ENCODE measurements at places on chromosomes 6 and 20. TPM values are rescaled to one million over a fixed set of nuclear protein-coding genes. Genes with fewer than 3 reads are reported as not detected.

CGA gene
- total RNA-seq: 0.96 TPM

MOCS1 gene
- 9.2 TPM for total RNA-seq

PI3 gene
- total RNA-seq: not detected

- peaks cover 28% of the 10 kb centered on the region for H3K4me1 ChIP-seq
- no peak overlapping the region for H3K4me3 ChIP-seq
- peak overlapping the region; percentile 55 for H3K27ac ChIP-seq
- DNase-seq: peak; percentile 60
- H3K36me3 ChIP-seq: peaks cover 5% of the 10 kb centered on the region
Measured at GRCh38 chr20:3563548-3564177, 92.8 kb downstream of the ATRN start.

DNA sequence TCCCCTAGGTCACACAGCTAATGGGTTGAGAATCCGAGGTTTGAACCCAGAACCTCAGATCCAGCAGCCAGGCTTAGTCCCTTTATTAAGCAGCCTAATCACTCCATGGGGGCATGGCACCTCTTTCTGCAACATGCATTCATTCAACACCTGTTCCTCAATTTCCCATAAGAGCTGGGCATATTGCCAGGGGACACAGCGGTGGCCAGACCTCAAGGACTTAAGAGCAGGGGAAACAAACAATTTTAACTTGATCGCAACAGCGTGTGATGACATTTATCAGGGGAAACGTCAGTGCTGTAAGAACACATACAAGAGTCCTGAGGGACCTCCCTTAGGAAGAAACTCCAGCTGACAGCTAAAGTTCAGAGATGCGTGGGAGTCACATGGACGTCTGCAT, 267.4 kb upstream of the CDH4 start:
- H3K27me3 ChIP-seq: peaks cover 3% of the 10 kb centered on the region
- H3K27ac ChIP-seq: no peak overlapping the region
- no peak for DNase-seq
- no peaks in the 10 kb centered on the region for H3K36me3 ChIP-seq
- H3K4me3 ChIP-seq: no peak overlapping the region

DNA sequence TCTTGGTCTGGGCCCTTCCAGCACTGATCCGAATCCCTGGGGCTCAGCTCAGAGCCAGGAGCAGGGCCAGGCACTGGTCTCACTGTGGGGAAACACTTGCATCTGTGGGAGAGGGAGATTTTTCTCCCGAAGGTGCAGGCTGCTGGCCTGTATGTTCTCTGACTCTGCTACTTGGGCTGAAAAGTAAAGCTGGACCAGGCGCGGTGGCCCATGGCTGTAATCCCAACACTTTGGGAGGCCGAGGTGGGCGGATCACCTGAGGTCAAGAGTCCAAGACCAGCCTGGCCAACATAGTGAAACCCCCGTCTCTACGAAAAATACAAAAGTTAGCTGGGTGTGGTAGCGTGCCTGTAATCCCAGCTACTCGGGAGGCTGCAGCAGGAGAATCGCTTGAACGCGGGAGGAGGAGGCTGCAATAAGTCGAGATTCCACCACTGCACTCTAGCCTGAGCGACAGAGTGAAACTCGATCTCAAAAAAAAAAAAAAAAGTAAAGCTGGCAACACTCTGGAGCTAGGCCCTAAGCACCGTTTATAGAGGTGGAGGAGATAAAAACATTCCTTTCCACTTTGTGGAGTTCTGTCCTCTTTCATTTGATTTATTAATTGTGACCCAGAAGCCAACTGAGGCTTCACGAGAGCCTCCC, 41.7 kb downstream of the JPH2 start:
- no peak overlapping the region for H3K4me3 ChIP-seq
- H3K27ac ChIP-seq: no peak overlapping the region
- DNase-seq: no peak
- peaks cover 3% of the 10 kb centered on the region for H3K27me3 ChIP-seq

DNA sequence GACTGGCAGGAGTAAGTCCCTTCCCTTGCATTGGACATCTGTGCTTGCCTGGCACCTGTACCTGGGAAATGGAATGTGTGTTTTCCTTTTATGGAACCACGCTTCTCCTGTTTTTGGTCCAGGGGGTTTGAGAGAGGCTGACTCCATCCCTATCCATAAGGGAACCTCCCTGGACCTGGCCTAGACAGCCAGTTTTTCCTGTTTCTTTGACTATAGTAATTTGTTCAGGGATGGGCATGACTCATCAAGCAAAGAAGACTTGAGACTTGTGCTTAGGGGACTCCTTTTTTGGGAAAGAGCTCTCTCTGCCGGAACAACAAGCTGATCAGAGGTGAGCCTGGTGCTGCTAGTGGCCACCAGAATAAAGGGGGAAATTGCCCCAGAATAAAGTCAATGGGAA, 393.8 kb downstream of the CDH26 start:
- no peak overlapping the region for H3K4me3 ChIP-seq
- no peak overlapping the region for H3K27ac ChIP-seq
- no peaks in the 10 kb centered on the region for H3K4me1 ChIP-seq
- H3K36me3 ChIP-seq: no peaks in the 10 kb centered on the region

DNA sequence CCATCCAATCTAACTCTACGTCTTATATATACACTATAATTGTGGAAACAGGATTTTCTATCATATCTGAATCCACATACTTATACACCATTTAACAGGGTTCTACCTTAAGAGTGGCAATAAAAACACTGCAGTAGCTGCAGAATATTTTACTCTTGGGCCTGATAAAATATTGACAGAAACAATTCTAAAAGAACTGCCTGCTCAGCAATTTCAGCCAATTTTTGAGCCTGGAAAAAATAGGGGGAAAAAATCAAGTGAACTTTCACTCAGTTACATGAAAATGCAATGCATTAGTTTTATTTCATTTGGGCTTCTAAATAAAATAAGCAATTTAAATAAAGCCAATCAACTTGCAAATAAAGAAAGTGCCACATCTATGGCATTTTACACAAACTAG, 246.5 kb upstream of the RUNX2 start:
- H3K36me3 ChIP-seq: peaks cover 22% of the 10 kb centered on the region
- H3K27me3 ChIP-seq: no peaks in the 10 kb centered on the region
- no peak overlapping the region for H3K27ac ChIP-seq
- peaks cover 29% of the 10 kb centered on the region for H3K4me1 ChIP-seq
- DNase-seq: no peak

GRCh38 chr20:60768216-60768615, 483.8 kb upstream of the CDH4 start:
- DNase-seq: no peak
- H3K27ac ChIP-seq: no peak overlapping the region
- H3K4me1 ChIP-seq: no peaks in the 10 kb centered on the region
- H3K36me3 ChIP-seq: no peaks in the 10 kb centered on the region
- H3K27me3 ChIP-seq: peaks cover 1% of the 10 kb centered on the region
- no peak overlapping the region for H3K4me3 ChIP-seq

GRCh38 chr6:49911252-49911651, 44.9 kb upstream of the CRISP1 start:
- H3K4me3 ChIP-seq: no peak overlapping the region
- 0 out of 2 replicates have a peak, but pooled peaks cover 4% of the 10 kb centered on the region for H3K36me3 ChIP-seq
- no peak for DNase-seq
- H3K27me3 ChIP-seq: no peaks in the 10 kb centered on the region
- no peaks in the 10 kb centered on the region for H3K4me1 ChIP-seq

- H3K27me3 ChIP-seq: peaks cover 1% of the 10 kb centered on the region
- H3K4me3 ChIP-seq: no peak overlapping the region
- no peaks in the 10 kb centered on the region for H3K4me1 ChIP-seq
- DNase-seq: no peak
- no peak overlapping the region for H3K27ac ChIP-seq
- H3K36me3 ChIP-seq: no peaks in the 10 kb centered on the region
Measured at GRCh38 chr6:168417679-168418557, 23.1 kb upstream of the SMOC2 start.

DNA sequence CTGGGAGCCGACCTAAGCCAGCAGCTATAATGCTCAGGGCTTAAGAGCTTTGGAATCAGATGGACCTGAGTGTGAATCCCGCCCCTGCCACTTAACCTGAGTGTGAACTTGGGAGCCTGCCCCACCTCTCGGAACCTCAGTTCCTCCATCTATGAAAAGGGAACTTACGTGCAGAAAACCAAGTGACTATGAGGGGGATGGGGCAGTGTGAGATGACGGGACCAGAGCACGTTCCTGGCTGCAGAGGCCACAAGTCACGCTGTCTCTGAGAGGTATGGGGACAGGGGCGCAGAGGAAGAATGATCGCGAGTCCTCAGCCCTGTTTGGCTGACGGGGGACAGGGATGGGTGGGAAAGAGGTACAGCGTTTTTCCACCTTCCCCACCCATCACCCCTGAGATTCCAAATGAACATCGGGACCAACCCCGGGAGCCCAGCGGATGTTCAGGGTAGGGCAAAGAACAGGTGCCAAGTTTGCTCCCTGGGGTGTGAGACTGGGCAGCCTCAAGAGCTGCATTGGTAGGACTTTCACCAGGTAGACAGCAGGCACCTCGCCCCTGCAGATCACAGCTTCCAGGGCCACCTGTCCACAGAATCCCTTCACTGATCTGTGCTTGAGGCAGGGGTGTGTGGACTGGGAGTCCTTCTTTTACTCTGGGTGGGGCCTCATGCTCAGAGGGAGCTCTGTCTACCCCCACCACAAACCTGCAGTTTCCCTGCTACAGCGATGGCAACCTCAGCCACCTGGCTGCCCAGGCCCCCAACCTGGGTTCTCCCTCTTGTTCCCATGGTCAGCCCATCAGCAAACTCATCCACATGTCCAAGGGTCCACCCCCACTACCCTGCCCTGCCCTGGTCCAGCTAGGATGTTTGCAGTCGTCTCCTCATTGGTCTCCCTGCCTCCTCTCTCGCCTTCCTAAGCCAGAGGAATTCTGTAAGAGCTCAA, 85.8 kb downstream of the CEBPB start:
- H3K27ac ChIP-seq: no peak overlapping the region
- H3K4me1 ChIP-seq: peaks cover 16% of the 10 kb centered on the region
- H3K36me3 ChIP-seq: no peaks in the 10 kb centered on the region
- H3K27me3 ChIP-seq: peaks cover 13% of the 10 kb centered on the region
